ENCODE measurements at places on chromosomes 3 and 15. TPM values are rescaled to one million over a fixed set of nuclear protein-coding genes. Genes with fewer than 3 reads are reported as not detected.

DNA sequence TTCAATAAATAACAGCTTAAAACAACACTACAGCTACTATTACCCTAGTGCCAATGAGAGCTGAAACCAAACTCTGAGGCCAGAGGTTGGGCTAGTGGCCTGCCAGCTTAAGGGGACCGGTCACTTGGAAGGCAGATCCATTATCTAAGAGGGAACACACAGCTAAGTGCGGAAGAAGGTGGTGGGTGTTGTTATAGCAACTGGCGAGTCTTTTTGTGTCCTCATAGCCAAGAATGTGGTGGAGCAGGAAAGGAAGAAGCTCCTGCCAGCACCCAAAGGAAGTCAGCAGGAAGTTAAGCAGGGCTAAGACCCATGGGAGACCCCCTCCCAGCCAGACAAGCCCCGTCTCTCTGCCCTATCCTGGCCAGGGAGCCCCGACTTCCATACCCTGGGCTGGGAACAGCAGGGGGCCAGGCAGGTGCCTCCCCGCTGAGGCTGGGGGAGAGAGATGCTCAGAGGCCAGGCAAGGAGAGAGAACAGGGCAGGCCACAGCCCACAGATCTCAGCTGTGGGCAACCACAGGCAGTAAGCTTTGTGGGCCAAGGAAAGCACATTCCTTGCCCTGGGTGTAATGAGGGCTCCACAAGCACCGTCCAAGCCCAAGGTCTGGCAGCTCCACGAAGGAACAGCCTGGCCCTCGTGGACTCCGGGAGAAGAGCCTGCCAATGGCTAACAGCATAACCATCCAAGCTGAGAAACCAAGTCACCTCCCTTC lies 34.0 kb upstream of the HRH1 start:
- no peak for DNase-seq

- no peak for DNase-seq
Measured at GRCh38 chr3:182650568-182651128, 142.7 kb upstream of the ATP11B start.

- DNase-seq, result no peak
Measured at GRCh38 chr15:42584031-42584765, 8.8 kb downstream of the STARD9 start.

GRCh38 chr3:107679921-107680320 lies 157.2 kb downstream of the BBX start:
- no peak for DNase-seq

- no peak for DNase-seq
Measured at GRCh38 chr3:119427669-119428068, 35.7 kb downstream of the TMEM39A start.

GRCh38 chr3:136914739-136915138 lies 43.0 kb upstream of the IL20RB start:
- no peak for DNase-seq

DNA sequence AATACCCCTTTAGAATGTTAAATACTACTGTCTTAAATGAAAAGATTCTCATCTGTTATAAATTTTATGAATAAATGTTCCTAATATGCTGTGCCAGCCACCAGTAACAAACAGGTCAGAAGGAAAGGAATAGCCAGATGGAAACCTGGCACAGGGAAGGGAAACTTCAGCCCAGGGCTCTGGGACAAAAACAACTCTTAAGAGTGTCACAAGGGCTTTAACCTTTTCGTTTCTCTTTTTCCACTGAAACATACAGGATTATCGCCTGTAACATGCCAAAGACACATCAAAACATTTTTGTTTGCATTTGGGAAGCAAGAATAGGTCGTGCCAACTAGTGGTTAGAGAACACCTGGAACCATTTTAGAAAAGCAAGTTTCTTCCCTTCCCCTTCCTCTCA lies 109.0 kb upstream of the NEDD4 start:
- DNase-seq, result no peak

GRCh38 chr3:158420654-158421396 lies 150.2 kb upstream of the MLF1 start:
- peak; percentile 71 for DNase-seq

GRCh38 chr15:80059786-80060355 lies 395 bp downstream of the ZFAND6 start:
- DNase-seq, result no peak

DNA sequence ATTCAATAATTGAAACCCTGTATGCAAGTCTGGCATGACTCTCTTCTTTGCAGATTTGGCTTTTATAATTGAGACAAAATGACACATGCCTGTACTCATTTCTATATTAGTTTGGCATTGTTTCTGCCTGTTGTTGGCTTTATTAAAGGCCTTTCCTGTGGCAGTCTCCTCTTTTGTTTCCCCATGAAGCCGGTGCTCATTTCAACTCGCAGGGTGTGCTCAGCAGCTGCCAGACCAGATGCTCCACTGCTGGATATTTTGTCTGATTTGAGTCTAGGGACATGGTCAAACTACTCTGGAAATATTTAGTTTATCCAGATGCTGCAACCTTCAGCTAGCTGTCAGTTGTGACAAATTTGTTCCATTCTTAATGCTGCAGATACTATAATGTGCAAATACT lies 445.3 kb downstream of the NAALADL2 start:
- DNase-seq, result no peak

- no peak for DNase-seq
Measured at GRCh38 chr3:46383211-46383950, 12.6 kb downstream of the CCR5 start.

- DNase-seq, result no peak
Measured at GRCh38 chr3:48507256-48508061, 3.5 kb upstream of the SHISA5 start.

- no peak for DNase-seq
Measured at GRCh38 chr15:45023659-45024225, 747 bp downstream of the SORD start.

GRCh38 chr3:180704532-180704931 lies 25.2 kb upstream of the CCDC39 start:
- DNase-seq, result no peak

DNA sequence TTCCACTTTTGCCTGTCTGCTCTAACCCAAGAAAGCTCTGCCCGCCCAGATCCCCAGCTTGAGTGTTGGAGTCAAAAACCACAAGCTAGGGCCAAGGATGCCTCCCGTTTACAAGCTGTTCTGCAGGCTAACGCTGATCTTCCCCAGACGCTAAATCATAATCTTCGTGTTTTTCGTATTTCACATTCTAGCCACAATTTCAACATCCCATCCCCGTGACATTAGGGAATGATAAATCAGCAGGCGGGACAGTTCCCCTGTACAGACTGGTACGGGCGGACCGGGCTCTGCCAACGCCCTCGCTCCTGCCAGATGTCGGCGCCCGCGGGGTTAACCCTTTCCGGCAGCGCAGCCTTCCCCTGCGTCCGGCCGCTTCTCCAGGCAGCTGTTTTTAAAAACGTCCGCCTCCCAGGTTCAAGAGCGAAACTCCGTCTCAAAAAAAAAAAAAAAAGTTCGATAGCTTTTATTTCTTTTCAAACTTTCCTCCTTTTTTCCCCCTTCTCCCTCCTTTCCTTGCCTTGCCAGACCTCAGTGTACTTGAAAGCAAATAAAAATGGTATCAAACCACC lies 81.0 kb upstream of the BNC1 start:
- DNase-seq, result no peak

GRCh38 chr3:35483131-35483530 lies 156.2 kb upstream of the ARPP21 start:
- no peak for DNase-seq

DNA sequence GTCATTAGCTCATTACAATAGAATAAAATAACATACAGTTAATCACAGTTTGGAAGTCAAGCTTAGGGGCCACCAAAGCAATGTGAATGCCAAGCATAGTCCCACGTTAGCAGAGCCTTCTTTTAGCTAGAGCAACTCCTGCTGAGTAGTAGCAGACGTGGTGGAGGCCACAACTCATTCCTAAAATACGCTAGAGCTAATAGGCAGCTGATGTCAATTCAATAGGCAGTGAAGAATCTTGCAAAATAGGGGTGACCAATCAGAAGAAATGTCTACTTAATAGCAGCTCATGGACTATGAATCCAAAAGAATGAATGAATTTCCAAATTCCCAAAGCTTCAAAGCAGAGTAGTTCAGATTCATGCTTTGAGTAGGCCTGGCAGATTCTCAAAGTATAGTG lies 292.9 kb upstream of the RORA start:
- no peak for DNase-seq

DNA sequence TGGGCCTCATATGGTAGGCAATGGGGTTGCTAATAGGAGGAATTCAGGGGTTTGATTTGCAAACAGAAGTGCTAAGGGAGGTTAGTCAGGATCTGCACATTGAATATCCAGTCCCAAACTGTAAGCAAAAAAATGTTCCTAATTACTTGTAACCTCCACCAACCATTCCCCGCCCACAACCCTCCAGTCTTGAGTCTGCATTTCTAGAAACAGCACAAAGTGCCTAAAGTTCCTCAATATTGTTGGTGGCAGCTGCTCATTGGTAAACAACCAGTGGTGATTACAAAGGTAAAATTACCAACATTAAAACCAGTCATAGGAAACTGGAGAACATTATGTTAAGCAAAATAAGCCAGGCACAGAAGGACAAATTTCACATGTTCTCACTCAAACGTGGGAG lies 18.9 kb downstream of the HDC start:
- DNase-seq, result no peak

DNA sequence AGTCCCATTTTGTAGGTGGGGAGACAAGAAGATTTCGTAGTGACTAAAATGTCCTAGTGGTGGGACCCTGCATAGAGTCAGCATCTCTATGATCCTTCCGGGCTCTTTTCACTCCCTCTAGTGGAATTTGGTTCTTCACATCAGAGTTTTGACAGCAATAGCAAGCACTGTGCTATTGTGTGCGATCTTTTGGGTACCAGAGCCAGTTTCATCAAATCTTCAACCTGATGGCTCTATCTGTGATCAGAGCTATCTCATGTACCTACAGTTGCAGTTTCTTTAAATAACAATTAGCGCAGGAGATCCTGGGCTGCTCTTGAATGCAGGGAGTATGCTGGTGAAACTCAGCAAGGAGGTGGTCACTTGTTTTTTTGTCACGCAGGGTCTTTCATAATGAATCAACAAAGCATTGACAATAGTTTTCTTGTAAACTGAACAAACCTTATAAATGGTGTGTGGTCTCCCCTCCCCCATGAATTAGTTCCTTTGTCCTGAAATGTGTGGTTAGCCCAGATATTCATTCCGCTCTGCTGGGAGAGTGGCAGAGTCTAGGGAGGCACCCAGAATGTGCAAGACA lies 257.2 kb upstream of the SOX2 start:
- no peak for DNase-seq

DNA sequence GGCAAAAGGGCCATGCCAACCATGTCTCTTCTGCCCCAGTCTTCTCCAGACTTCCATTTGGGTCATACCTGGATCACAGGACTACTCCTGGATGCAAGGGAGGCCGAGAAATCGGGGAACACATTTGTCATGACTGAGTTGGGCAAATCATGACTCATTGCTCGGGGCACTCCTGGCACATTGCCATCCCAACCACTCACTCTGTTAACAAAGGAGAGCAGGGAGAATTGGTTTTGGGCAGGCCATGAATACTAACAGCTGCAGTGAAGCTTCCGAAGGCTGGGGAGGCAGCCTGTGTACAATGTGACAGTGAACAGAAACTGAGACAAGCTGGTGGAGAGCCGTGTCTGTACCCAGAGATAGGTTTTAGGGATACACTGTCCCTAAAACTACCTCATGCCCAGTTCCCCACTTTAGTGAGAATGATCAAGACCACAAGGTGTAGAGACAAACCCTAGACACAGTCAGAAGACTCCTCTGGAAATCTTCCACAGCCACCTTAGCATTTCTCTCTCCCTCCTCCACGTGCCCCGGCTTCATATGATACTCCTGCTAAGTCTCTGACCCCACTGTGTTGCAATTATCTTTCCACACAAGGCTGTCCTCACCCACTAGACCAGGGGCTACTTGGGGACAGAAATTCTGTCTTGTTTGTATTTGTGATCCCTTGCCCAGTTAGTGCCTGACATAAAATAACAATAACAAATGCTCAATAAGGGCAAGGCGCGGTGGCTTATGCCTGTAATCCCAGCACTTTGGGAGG lies 10.5 kb upstream of the BUB1B start:
- DNase-seq, result no peak

DNA sequence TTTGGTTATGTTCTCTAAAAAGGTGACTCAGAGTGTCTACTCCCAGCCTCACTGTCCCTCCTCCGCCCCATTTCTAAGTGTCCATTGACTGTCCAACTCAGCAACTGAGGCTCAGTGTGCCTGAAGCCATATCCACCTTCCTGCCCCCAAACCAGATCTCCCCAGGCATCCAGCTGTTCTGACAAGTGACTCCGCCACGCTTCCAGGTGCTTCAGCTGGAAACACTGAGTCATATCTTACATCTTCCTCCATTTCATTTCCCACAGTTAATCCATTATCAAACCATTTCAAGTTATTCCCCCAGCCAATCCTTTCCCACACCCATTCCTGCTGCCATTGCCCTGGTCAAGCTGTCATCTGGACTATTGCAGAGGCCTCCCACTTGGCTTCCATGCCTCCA lies 17.1 kb downstream of the MAGEF1 start:
- no peak for DNase-seq

DNA sequence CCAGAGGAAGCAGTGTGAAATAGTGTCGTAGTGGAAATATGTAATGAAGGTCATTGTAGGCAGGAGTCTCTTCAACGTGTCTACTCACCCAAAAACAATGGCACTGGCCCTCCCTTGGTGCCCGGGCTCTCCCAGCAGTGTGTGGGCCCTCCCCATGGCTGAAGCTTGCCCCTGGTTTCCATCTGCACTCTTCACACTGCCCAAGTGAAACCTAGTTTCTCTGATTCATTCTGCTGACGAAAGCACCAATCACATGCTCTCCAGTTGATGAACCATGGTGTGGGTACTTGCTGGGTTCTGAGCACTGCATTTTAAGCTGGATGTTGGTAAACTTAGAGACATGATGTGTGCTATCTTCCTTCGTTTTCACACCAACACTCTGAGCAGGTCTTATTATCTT lies 61.0 kb upstream of the AGBL1 start:
- DNase-seq, result no peak

GRCh38 chr3:96266395-96267190 lies 547.8 kb upstream of the EPHA6 start:
- no peak for DNase-seq

GRCh38 chr15:97791824-97792792 lies 168.4 kb upstream of the ARRDC4 start:
- DNase-seq, result no peak

DNA sequence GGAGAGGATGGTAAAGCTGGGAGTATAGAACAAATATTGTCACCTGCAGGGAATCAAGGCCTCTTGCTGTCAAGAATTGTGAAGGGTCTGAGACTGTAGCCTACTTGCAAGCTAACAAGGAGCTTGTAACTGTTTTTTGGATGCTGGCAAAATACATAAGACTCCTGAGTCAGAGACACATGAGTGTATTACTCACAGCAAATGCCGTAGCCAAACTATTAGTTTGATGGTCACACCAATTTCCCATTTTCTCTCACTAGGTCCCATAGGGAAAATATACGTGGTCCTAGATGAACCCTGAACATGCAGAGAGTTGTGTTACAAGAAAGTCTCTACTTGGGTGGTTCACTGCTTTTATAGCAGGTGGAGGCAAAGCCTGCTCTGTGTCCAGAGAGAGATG lies 44.7 kb upstream of the LIPC start:
- DNase-seq, result no peak

GRCh38 chr15:78394981-78395616 lies 42.9 kb upstream of the IREB2 start:
- no peak for DNase-seq

Gene PLCB2
- total RNA-seq, result 33.8 TPM

Gene NR1I2
- 0.90 TPM for total RNA-seq

Gene RNF168
- total RNA-seq, result 47.7 TPM

Gene FETUB
- not detected for total RNA-seq

Gene ARRDC4
- 0.10 TPM for total RNA-seq

Gene SKOR1
- total RNA-seq, result 0.36 TPM

Gene NPAP1
- not detected for total RNA-seq

Gene GP9
- not detected for total RNA-seq

Gene CGGBP1
- total RNA-seq, result 55.9 TPM

Gene FBXL2
- not detected for total RNA-seq

Gene CHDH
- total RNA-seq, result 8.3 TPM

Gene SECISBP2L
- total RNA-seq, result 16.2 TPM
